ENCODE measurements at places on chromosomes 2 and 18.

GRCh38 chr18:28287146-28287545 lies 110.2 kb upstream of the CDH2 start:
- DNase-seq = no peak

DNA sequence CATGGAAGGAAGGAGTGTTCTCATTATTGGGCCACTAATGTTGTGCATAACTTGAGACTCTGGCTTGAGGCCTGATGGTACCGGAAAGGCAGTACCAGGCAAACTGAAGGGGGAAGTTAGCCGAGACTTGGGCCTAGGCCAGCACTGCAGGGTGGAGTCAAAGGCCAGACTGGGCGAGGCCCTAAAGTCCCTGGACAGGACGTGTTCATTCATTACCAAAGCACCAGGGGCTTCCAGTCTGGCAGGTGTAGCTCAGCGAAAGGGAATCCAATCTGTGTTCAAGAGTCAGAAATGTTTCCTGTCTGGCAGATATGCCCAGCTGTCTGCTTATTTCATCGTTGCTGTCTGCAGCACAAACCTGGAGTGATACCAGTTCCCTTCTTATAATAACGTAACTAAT lies 4.7 kb upstream of the ITSN2 start:
- DNase-seq = no peak

GRCh38 chr2:144233317-144233716 lies 286.6 kb downstream of the ZEB2 start:
- DNase-seq = no peak

- peak; percentile 25 for DNase-seq
Measured at GRCh38 chr2:55902971-55903370, 20.6 kb downstream of the EFEMP1 start.

Measured in RCC 7860 (cell line).